ENCODE measurements at places on chromosomes 6 and 20. TPM values are rescaled to one million over a fixed set of nuclear protein-coding genes. Genes with fewer than 3 reads are reported as not detected.

MEP1A gene
- not detected for total RNA-seq

KCNK16 gene
- not detected for total RNA-seq

MAP7 gene
- total RNA-seq = 1.0 TPM

ABHD16B gene
- not detected for total RNA-seq

DSP gene
- total RNA-seq = 229 TPM

ADGRF5 gene
- 38.4 TPM for total RNA-seq

MCM3 gene
- total RNA-seq = 18.5 TPM

HLA-F gene
- 21.1 TPM for total RNA-seq

DEFB124 gene
- total RNA-seq = not detected

TSBP1 gene
- total RNA-seq = not detected

PHACTR1 gene
- total RNA-seq = 19.1 TPM

F13A1 gene
- 33.2 TPM for total RNA-seq

PPIL1 gene
- 53.7 TPM for total RNA-seq

PAK5 gene
- total RNA-seq = 0.12 TPM

ADTRP gene
- not detected for total RNA-seq

SLC17A9 gene
- 1.8 TPM for total RNA-seq

HAO1 gene
- total RNA-seq = not detected

DNMT3B gene
- 0.44 TPM for total RNA-seq

BANF2 gene
- total RNA-seq = not detected

E2F3 gene
- total RNA-seq = 6.0 TPM

LIN28B gene
- not detected for total RNA-seq

REM1 gene
- 3.0 TPM for total RNA-seq

SYCP2L gene
- total RNA-seq = 0.20 TPM

WASF1 gene
- total RNA-seq = 4.8 TPM

OLIG3 gene
- total RNA-seq = not detected

CTCFL gene
- not detected for total RNA-seq

MAN1A1 gene
- 35.8 TPM for total RNA-seq

Data from right atrium auricular region (tissue), 2 donors.